ENCODE measurements at places on chromosomes 1 and 21.

- DNase-seq: no peak
Observed at GRCh38 chr1:20325844-20326420, 35.3 kb downstream of the VWA5B1 start.

GRCh38 chr1:178536844-178537371 lies 24.0 kb downstream of the TEX35 start:
- no peak for DNase-seq

GRCh38 chr1:15684042-15684461 lies at the start of gene PLEKHM2:
Gene PLEKHM2, plus strand, starts transcription at chr1:15684320. Its CDS starts 239 bp downstream, at chr1:15684559.
- DNase-seq: peak; percentile 7

DNA sequence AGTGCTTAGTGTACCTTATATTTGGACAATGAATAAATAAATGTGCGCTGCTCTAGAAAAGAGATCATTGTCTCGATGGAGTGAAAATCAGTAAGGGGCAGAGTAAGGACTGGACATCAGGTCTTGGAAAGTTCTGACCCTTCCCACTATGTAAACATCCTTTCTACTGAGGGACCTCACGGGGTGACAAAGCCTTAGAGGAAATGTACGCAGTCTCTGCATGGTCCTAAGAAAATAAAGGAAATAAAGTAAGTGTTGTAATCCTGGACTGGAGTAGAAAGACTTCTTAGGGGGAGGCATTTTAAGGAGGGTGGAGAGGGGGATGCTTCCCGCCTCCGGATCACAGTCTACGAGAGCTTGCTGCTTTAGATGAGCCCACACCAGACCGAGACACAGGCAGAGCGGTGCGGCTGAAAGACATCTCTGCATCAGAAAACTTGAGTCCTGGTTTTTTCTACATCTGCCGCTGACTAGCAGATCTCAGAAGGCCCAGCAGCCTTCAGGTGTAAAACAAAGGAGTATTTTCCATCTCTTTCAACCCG lies 22.3 kb upstream of the GPR137B start:
- no peak for DNase-seq

DNA sequence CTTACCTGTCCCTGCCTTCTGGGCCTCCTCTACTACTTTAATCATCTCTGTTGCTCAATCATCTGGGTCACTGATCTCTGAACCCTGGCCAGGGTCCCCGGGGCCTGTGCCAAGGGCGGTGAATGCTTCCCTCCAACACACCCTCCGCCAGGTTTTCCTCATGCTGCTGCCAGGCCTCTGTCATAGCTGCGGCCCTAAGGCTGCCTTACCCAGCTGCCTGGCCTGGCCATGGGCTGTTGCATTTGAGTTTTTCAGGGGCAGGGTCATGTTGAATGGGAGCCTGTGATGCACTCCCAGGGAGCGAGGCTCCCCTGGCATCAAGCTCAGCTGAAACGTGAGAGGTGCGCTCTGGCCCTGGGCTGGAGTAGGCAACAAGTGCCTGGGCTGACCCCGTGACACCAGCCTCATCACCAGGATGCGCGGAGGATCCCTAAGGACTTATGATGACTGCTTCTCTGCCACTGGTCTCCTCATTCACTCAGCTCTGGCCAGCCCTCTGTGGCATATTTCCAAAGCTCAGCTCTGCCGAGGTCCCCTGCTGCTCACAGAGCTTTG lies 7.6 kb downstream of the EDN2 start:
- no peak for DNase-seq

DNA sequence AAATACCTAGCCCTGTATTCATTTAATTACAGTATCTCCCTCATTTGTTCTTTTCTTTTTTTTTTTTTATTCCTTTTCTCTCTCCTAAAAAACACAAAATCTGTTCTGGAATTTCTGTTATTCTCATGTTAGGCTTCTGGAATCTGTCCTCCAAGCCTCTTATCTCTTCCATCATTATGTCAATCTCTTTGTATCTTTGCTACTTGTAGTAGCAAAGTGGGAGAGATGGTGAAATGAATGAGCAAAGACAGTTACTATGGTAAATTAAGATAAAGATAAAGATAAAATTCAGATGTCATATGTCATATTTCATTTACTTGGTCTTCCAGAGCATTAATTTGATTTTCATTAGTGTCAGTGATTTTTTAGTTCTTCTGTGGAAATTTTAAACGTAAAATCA lies 155.1 kb downstream of the FGGY start:
- DNase-seq: no peak

DNA sequence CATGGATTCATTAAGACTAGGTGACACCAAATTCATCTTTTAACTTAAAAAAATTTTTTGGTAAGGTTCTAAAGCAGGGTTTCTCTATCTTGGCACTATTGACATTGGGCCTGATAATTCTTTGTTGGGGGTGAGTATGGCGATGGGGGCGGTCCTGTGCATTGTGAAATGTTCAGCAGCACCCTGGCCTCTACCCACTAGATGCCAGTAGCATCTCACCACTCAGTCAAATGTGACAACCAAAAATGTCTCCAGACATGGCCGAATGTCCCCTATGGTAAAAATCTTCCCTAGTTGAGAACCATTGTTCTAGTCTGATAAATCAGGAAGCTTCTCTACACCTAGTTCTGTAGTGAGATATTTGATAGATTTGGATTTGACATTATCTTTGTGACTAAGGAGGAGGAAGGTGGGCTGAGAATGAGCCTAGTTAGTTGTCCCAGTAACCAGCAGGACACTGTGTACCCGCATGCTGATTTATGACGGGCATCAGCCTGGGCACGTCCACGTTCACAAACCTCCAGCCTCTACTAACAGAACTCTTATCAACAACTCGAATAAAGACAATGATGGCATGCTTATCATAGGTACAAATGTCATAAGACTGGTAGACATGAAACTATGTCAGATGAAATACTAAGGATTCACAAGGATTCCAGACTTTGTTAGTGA lies 104.6 kb downstream of the KCND3 start:
- no peak for DNase-seq

DNA sequence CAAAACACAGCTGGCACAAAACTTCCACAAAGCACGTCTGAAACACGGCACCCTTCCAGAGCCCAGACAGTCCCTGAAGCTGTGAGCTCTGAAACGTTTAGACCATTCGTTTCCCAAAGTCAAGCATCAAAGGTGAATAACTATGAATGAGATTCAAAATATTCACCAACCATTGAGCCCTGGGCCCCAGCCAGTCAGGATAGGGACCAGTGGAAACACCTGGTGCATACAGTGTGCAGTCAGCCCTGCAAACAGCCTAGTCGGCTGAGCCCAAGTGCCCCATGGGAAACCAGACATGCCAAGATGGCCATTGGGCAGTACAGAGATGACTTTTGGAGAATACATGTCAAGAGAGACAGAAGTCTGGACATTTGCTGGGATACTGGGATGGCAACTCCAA lies 90.4 kb upstream of the EDN2 start:
- no peak for DNase-seq

DNA sequence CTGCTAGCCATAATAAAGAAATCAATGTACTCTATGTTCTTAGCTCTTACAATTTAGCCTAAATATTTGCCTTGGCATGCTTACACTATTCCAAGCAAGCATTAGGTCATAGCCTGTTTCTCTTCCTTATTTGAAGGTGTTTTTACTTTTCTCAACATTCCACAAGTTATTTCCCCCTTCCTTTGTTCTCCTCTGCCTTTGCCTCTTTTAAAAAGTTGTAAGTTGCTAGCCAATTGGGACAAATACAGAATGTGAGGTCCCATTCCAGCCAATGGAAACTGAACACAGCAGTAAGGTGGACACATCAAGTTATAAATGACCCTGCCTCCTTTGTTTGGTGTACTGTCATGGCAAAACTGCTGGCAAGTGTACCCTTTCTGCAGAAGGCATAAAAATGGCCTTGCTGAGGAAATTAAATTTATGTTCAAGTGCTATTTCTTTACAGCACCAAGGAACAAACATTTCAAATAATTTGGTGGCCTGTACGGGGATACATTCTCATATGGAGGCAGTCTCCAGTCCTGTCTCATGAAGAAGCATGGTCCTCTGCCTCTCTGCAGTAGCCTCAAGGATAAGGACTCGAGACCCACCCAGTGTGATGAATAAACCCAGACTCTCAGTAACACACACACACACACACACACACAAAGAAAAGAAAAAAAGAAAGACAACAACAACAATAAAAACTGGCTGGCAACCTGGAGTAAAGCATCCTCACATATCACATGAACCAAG lies 28.8 kb upstream of the FMO1 start:
- DNase-seq: no peak

- DNase-seq: no peak
Observed at GRCh38 chr21:17458279-17458678, 54.6 kb upstream of the CXADR start.

DNA sequence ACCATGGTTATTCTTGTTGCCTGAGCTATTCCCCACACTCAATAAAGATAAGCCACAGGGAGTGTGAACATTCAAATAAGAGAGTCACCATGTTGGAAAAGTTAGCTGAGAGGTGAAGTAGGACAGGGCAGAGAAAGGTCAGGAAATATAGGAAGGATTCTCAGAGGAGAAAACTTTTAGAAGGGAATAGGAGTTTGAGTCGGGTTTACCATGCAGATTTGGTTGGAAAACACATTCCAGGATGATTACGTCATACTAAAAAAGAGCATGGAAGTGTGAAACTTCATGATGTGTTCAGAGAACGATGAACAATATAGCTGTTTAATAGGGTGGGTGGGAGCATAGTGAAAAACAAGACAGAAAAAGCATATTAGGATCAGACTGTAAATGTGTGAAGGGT lies 1125.3 kb upstream of the ADGRL2 start:
- no peak for DNase-seq

- no peak for DNase-seq
Observed at GRCh38 chr1:195450794-195451193, 1157.4 kb downstream of the KCNT2 start.

DNA sequence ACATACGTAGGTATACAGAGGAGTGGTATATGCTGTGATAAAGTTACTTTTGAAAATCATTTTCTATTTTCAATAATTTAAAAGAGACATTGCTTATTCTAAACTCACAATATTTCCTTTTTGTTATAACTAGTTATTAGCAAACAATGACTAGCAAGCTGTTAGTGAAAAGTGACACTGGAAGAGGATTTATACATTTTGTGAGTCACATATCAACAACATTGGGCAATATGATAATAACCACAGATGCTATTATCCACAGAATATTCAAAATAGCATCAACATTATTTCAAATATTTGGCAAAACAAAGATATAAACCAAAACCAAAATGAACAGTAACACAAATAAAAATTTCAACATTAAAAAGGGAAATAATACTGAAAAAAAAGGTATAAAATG lies 104.0 kb upstream of the HP1BP3 start:
- DNase-seq: no peak

- DNase-seq: no peak
Observed at GRCh38 chr1:39105841-39106765, 80.0 kb downstream of the NDUFS5 start.

- DNase-seq: no peak
Observed at GRCh38 chr1:94106716-94107115, 14.2 kb downstream of the ABCA4 start.

- peak; percentile 64 for DNase-seq
Observed at GRCh38 chr1:18913065-18913835, 10.9 kb upstream of the ALDH4A1 start.

DNA sequence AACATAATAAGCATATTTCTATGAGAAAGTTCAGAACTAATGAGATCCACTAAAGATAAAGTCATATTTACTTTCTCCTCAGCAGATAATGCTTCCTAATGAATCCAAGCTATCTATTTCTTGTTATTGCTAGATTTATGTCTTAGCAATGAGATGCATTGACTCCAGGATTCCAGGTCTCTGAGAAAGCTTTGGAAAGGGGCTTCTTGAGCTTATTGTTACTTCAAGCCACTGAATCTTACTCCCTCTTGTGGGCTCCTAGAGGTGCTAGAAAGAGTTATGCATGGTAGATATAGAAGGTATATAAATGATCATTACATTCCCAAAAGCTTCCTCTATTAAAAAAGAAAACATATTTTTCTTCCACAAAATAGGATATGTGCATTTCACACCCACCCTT lies 246.4 kb upstream of the ADAMTS5 start:
- DNase-seq: no peak

- no peak for DNase-seq
Observed at GRCh38 chr1:204314893-204315658, 44.7 kb downstream of the PLEKHA6 start.

- DNase-seq: no peak
Observed at GRCh38 chr1:8351693-8352470, 34.0 kb downstream of the SLC45A1 start.

DNA sequence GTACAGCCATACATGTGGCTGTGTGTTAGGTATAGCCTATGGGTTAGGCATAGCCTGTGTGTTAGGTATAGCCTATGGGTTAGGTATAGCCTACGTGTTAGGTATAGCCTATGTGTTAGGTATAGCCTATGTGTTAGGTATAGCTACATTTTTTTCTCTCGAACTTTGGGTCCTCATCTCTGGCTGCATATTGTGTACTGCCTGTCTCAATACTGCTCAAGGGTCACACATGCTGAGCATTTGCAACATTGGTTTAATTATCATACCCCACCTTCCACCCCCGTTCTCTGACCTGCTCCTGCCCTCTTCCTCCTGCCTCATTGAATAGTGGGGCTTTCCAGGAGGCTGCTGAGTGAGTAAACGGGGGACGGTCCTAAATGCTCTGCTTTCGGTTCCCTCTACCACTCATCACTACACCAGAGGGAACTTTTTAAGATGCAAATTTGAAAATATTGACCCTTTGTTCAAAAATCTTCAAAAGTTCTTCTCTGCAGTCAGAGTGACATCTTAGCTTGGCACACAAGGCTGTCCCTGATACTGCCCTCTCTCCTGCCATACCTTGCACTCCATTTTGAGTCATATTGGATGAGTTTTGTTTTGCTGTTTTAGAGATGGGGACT lies 17.8 kb downstream of the OR2B11 start:
- DNase-seq: no peak

DNA sequence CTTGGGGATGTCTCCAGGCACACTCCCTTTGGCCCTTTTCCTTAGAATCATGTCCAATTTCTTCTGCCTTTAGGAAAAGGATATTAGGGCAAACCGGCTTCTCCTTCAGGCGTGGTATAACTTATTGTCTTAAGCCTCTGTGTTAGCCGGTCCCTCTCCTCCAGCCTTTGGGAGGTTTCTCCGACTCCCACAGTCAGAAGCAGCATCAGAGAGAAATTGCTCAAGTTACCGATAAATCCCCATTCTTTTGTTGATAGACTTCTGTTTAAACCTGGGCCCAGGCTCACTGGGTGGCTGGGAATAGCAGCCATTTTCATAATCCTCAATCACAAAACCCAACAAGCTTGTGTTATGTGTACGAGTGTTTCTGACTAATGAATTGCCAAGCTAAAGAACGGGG lies 85.4 kb upstream of the KAZN start:
- no peak for DNase-seq

DNA sequence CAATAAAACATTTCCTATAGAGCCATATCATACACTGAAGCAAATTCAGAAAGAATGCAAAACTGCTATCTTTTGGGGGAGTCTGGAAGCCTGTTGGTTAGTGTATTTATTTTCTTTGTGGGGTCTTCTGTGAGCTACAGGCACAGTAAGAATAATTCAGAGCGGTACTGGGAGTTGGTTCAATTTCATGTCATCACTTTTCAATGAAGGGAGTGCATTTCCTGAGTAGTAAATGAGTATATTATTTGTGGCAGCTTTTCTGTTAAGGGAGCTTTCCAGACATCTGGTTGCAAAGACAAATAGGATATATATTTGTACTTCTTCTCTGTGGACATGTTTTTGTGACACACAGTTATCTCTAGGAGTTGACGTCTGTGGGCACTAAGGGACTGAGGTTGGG lies 130.6 kb downstream of the HUNK start:
- DNase-seq: no peak

All from activated CD4-positive, CD25-positive, alpha-beta regulatory T cell (primary cell).